ENCODE measurements at places on chromosomes 12 and 14.

DNA sequence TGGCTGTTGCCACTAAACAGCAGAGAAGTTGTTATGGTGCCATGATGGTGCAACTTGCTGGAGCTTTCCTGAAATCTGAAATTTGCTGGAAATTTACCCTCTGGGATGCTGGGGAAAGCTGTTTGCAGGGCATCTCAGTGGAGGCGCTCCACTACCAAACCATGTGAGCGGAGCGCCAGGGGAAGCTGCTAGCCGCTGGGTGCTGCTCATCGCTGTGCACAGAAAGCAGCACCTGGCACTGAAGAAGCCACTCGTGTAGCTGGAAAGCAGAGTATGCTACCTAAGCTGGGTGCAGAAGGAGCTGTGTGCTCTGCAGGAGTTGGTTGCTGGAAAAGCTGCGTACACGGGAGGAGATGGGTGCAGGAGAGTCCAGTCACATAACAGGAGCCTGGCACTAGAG lies 53.0 kb downstream of the MSRB3 start:
- H3K4me3 ChIP-seq = no peak overlapping the region
- no peaks in the 10 kb centered on the region for H3K27me3 ChIP-seq
- H3K4me1 ChIP-seq = peaks cover 9% of the 10 kb centered on the region
- no peaks in the 10 kb centered on the region for H3K36me3 ChIP-seq

GRCh38 chr12:106022568-106023012 lies 116.2 kb downstream of the NUAK1 start:
- no peaks in the 10 kb centered on the region for H3K27me3 ChIP-seq
- DNase-seq = no peak
- H3K4me3 ChIP-seq = no peak overlapping the region
- no peaks in the 10 kb centered on the region for H3K4me1 ChIP-seq
- H3K36me3 ChIP-seq = no peaks in the 10 kb centered on the region

DNA sequence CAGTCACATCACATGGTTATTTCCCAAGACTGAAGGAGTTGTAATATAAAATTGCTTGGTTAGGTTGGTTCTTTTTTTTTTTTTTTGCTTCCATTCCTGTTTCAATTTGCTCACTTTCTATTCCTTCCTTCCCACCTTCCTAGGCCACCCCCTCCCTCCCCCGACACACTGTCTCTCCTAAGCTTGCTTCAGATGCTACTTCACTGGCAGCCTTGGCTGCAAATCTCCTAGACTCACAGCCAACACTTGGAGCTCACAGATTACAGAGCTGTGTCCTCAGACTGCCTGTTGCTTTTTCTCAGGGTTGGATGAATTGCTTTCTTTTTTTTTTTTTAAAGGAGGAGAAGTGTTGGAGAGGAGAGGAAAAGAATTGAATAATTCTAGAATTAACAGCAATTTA lies 77.3 kb upstream of the GRIN2B start:
- no peaks in the 10 kb centered on the region for H3K36me3 ChIP-seq
- H3K4me1 ChIP-seq = no peaks in the 10 kb centered on the region
- H3K27ac ChIP-seq = no peak overlapping the region

GRCh38 chr12:57096748-57097553 lies 8.0 kb downstream of the NAB2 start:
- H3K4me3 ChIP-seq = no peak overlapping the region
- H3K27me3 ChIP-seq = no peaks in the 10 kb centered on the region
- DNase-seq = no peak

All from suprapubic skin (tissue), 4 donors.